Dermis blood vessel endothelial cell (primary cell): ENCODE measurements at places on chromosomes 6 and 20.

GRCh38 chr6:80276861-80277260, 170.4 kb downstream of the BCKDHB start:
- no peak for DNase-seq

DNA sequence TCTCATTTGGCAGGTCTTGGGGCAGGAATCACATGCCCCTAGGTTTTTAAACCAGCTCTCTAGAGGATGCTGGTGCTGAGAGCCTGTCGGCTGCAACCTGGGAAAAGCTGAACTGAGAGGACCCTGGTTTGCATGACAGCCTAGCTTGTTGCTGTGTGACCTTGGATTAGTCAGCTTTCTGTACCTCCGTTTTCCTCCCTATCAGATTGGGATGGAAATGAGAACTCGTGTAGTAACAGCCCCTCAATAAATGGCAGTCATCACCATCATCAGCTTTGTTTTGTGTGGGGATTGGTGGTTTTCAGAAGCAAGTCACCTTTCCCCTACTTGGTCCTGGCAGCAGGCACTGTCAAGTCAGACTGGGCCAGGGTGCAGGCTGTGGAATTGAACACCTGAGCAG, 75.2 kb upstream of the MYL9 start:
- peak; percentile 19 for DNase-seq

DNA sequence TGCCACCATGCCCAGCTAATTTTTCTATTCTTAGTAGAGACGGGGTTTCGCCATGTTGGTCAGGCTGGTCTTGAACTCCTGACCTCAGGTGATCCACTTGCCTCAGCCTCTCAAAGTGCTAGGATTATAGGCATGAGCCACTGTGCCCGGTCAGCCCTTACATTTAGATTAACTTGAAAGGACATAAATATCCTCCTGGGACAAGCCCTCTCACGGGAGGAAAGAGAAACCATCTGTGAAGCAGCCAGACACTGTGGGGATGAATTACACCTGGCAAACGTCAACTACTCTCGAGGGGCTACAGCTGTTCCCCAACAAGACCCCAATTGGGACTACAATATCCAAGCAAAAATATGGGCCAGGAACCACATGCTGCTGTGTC, 32.7 kb upstream of the SAMHD1 start:
- DNase-seq: no peak

DNA sequence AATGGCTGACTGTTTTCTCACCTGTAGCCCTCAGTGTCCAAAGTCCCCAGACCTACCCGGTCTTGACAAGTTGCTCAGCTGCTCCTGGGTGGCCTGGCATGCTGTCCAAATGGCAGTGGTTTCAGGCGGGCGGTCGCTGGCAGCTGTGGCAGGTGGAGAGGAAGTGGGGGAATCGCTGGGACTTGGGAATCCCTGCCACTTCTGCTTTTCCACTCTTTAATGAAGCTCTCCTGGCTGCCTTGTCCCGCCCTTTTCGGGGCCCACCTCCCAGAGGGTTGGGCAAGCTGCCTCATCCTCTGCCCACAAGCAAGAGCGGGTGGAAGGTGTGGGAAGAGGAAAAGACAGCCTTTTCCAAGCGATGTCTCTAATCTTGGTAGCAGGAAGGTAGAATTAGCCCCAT, at the start of gene OCSTAMP:
TSS of gene OCSTAMP (minus strand) at position 194 of the 400 bp plus-strand sequence. CDS start at position 100, 94 bp downstream.
- no peak for DNase-seq

DNA sequence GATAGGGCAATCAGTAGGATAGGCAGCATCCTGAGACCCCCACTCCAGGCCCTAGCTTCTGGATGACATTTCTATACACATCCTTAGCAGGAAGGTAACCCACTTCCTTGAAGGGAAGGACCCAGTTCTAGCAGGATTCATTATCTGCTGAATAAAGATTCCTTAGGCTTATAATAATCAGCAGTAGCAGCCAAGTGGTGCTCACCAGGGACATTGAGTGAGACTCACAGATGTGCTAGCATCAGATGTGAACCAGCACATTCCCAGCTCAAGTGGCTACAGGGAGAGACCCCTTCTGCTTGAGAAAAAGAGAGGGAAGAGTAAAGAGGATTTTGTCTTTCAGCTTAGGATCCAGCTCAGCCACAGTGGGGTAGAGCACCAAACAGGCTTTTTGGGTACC, 244.8 kb upstream of the UFL1 start:
- no peak for DNase-seq

DNA sequence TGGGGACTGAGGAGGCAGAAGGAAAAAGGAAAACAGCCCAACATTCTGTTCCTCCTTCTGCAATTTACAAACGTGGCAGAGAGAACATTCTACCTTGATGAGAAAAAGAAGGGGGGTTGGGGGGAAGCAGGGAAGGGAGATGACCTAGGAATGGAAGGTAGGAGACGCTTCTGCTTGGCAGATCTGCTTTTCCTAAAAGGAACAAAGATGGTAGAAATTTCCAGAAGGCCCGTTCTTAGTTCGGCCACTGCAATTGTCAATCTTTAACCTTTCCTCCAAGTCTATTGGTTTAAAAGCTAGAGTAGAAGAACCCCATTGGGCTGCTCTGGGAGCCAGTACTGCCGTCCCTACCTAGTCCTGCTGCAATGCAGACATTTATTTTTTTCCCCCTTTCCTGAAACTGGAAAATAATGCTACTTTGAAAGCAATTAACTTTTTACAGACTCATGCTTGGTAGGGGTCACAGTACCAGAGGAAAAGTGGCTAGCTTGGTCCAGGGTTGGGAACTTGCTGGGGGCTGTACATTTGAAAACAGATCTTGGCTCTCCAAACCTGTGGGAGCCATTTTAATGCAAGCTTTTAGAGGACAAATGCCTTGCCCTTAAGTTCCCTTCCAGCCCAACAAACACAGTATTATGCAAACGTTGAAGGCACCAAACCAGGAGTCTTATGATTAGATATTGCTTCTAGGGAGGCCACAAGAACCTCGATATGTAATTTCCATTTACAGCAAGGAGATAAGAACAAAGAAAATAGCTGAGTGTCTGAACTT, 2.6 kb downstream of the ZMYND8 start:
- DNase-seq: peak; percentile 41

- peak; percentile 96 for DNase-seq
Measured at GRCh38 chr6:75381877-75382633, 97.5 kb upstream of the TMEM30A start.

- DNase-seq: no peak
Measured at GRCh38 chr20:60480950-60481742, 522.9 kb downstream of the CDH26 start.

DNA sequence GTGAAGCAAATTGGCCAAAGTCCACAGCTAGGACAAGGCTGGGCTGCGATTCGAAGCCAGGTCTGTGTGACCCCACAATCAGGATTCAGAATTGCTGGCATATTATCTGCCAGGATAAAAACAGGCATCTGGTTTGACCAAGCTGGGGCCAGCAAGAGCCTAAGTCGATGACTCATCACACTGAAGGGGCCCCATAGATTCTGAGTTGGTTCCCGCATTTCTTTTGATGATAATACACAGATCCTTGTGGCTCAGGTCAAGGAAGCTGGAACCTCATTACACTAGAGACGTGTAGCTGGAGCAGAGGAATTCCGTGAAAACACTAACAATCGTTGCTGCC, 6.5 kb downstream of the KCNB1 start:
- DNase-seq: no peak

- peak; percentile 51 for DNase-seq
Measured at GRCh38 chr6:16544006-16544405, 217.3 kb downstream of the ATXN1 start.

DNA sequence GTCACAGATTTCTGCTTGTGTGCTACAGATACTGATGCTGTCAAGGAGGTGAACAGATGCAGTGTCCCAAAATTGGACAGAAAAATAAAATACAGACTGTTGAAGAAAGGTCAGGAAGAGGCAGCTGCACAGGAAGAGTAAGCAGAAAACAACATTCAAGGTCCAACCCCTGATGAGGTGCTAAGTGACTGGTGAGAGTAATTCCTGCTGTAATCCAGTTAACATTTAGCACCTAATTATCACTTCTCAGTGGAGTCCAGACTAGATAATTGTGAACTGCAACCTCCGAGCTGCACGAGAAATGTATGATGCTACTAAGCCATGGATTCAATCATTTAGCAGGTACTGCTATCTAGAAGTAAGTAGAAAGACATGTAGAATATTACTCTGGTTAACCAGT, 36.3 kb upstream of the NRSN1 start:
- no peak for DNase-seq

DNA sequence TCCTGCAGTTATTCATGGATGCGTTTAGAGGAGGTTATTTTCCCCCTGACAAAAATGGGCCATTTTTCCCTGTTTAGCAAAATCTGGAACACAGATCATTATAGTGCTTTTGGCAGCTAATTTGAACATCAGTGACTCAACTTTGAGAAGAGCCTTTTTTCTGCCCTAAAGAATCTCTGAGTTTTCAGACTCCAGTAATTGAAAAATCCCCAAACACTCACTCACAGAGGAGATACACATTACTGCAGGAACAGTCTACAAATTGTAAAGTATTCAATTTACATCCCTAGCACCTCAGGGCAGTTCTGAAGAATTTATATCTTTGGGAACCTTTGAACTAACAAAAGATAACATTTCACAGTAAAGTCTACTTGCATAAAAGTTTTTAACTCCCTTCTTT, 966.6 kb upstream of the SLC35B3 start:
- no peak for DNase-seq

- no peak for DNase-seq
Measured at GRCh38 chr20:3106658-3107463, 22.3 kb upstream of the AVP start.

- no peak for DNase-seq
Measured at GRCh38 chr6:119764927-119765681, 415.5 kb upstream of the MAN1A1 start.

DNA sequence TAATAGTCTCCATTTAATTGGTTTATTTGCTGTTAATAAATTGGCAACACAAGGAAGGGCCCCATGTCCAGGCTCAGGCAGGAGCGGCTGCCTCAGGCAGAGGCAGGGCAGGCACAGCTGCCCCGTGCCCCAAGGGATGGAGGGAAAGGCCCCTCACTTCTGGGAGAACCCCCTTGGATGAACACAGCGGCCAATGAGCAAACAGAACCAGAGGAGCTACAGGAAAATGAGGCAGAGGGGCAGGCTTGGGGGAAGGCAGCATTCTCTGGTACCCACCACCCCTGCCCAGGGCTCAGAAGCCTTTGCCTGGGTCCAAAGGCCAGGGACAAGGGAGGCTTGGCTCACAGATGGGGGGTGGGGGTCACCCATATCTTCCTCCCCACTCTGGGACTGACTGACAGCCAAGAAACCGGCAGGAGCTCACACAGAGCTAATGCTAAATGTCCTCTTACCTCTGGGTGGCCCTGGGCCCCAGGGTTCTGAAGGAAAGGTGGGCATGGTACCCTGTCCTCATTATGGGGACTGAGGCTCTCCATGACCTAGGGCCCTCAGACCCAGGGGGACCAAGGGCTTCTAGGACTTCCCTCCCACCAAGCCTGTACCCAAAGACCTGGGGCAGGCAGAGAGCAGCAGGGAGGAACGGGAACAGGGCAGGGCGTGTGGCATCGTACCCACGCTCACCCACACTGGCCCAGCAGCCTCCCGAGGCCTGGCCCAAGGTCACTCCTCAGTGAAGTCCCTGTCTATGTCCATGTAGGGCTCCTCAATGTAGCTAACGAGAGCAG, 47.0 kb downstream of the MYH7B start:
- no peak for DNase-seq

DNA sequence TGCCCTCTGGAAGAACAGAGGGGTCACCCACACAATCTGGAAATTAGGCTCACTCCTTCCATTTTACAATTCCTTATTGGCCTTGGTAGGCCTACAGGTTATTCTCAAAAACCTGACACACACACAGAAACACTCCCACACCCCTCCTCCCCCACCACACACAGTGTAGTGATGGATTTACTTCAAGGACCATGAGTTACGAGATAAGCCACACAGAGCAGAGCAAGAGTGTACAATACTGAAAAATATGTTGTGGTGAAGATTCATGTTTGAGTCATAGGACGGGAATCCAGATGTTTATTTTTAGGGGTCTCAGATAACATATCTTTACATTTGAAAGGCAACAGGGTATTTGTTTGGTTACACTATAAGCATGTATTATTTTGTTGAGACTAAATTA, 291.9 kb downstream of the PLCB1 start:
- no peak for DNase-seq

GRCh38 chr6:55456016-55456415, 123.0 kb downstream of the HMGCLL1 start:
- no peak for DNase-seq

DNA sequence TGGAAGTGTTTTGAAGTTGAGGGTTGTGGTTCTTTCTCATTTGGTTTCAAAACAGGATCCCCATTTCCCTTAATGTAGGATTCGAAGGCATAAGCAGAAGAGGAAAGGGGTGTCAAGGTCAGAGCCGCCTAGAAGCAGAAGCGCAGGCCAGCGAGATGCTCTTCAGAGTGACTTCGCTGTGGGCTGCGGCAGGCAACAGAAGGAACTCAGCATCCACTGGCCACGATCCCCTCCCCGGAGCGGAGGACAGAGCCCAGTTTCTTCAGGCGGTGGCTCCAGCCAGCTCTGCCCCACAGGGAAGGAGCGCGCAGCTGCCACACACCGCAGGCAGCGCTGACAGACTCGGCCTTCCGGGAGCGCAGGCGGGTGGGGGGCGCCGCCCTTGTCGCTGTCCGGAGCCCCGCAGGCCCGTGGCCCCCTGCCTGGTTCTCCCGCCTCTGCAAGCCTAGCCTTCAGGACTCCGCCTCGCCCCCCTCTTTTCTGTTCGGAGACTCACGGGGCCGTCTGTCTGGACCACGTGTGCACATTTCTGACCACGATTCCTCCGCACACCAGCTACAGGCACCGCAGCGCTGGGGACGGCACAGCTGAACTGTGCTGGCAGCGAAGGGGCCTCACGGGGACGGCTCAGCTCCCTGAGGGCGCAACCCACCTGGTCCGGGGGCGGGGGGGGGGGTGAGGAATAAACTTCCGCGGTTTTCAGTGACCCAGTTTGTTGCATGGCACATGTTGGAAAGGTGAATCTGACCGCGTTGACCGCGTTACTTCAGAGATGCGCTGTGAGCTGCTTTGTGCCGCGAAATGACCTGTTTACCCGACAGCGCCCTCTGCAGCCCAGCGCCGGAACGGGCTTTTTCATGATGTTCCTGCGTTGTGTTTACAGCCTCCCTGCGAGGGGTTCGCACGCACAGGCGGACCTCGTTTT, 26.1 kb downstream of the TTLL2 start:
- peak; percentile 81 for DNase-seq

- no peak for DNase-seq
Measured at GRCh38 chr6:76003686-76004085, 68.8 kb downstream of the IMPG1 start.

- DNase-seq: no peak
Measured at GRCh38 chr6:105078386-105078708, 101.5 kb downstream of the POPDC3 start.
